NCI-H2081 (cell line): ENCODE measurements at places on chromosomes 2 and 18.

- DNase-seq = no peak
Measured at GRCh38 chr2:175838979-175839378, 163.1 kb downstream of the LNPK start.

DNA sequence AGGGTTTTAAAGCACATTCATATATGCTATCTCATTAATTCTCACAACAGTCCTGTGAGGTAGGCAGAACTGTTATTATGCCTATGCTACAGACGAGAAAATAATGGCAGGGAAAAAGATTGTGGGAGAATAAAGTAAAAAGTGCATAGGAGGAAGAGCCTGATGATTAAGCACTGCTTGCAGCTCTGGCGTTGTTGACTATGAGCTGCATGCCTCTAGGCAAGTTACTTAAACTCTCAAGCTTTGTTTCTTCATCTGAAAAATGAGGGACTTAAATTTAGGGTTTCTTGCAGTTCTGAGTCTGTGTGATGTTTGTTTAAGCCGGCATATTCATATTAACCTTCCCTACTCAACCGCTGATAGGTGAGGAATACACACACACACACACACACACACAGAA is 51.6 kb upstream of the RAPH1 start:
- no peak for DNase-seq

DNA sequence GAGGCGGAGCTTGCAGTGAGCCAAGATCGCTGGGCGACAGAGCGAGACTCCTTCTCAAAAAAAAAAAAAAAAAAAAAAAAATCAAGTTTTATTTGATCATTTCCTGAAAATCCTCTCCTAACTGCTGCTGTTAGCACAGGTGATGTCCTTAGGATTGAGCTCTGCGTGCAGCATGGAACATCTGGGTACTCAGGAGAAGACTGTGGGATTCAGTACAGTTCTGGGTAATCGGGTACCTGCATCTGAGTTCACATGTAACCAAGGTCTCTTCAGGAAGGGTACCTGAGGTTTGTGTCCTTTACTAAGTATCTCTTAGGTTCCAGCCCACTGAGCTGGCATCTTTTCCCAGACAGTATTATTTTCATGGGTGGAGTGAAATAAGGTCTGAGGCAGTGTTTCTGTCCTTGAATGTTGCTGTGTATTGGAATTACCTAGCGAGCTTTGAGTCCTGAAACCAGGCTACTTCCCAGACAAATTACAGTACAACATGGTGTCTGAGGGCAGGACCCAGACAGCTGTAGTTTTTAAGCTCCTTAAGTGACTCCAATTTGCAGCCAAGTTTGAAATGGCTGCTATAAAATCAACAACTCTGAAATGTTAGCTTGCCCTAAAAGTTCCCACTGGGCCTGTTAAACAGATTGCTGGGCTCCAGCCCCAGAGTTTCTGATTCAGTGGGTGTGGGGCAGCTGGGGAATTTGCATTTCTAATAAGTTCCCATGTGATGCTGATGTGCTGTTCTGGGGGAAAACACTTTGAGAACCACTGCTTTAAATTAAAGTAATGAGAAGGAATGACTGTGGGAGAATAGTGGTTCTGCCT is 120.5 kb downstream of the PMAIP1 start:
- DNase-seq = no peak

- no peak for DNase-seq
Measured at GRCh38 chr2:19673213-19673791, 228.5 kb downstream of the TTC32 start.

DNA sequence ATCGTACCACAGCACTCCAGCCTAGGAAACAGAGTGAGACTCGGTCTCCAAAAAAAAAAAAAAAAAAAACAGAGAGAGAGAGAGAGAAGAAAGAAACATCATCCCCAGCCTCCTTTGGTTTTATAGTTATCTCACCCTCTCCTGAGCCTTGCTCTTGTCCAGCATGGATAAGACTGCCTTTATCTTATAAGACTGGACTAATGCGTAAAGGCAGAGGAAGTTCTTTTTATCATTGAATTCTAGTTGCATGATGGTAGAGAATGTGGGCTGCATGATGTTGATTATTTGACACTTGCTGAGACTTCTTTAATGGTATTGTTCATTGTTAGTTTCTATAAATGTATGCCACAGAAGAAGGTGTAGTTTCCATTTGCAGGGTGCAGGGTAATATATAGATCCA is 124.4 kb downstream of the ZBTB7C start:
- no peak for DNase-seq
